Central memory CD8-positive, alpha-beta T cell (primary cell): ENCODE measurements at places on chromosomes 5 and 9.

- H3K4me3 ChIP-seq: no peak overlapping the region
- no peaks in the 10 kb centered on the region for H3K36me3 ChIP-seq
- H3K27me3 ChIP-seq: no peaks in the 10 kb centered on the region
- DNase-seq: no peak
- no peak overlapping the region for H3K27ac ChIP-seq
- H3K4me1 ChIP-seq: no peaks in the 10 kb centered on the region
Measured at GRCh38 chr5:91777671-91778070, 394.6 kb upstream of the ARRDC3 start.

- no peak overlapping the region for H3K4me3 ChIP-seq
- DNase-seq: no peak
- peaks cover 2% of the 10 kb centered on the region for H3K36me3 ChIP-seq
- no peak overlapping the region for H3K27ac ChIP-seq
- no peaks in the 10 kb centered on the region for H3K27me3 ChIP-seq
Measured at GRCh38 chr5:8908055-8908683, 637.7 kb downstream of the SEMA5A start.

DNA sequence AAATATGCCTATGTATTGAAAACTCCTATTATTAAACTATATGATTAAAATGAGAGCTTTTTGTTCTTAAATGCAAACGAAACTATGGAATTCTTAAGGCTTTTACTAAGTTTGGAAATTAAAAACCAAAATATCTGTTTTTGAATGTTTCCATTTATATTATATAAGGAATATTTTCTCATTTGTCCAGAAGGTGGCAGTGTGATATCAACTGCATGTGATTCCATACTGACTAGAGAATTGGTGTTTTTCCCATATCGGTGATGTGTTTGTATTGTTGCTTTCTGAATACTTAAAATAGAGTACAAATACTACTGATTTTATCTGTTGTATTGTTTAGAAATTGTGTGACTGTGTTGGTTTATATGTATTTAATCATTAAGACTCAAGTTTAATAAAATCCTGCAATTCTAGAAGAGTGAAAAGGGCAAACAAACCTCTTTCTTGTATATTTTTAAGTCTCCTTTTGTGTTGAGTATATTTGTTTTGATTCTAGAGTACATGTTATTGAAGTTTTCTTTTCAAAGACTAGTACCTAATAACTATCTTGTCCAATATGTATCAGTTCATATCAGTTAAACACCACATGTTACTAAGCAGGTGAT is 320.8 kb downstream of the CCDC171 start:
- DNase-seq: no peak
- H3K27me3 ChIP-seq: no peaks in the 10 kb centered on the region
- H3K4me1 ChIP-seq: no peaks in the 10 kb centered on the region
- no peak overlapping the region for H3K27ac ChIP-seq

- no peak overlapping the region for H3K4me3 ChIP-seq
- no peak overlapping the region for H3K27ac ChIP-seq
- no peaks in the 10 kb centered on the region for H3K36me3 ChIP-seq
Measured at GRCh38 chr9:2525147-2525546, 96.4 kb upstream of the VLDLR start.

- H3K4me1 ChIP-seq: no peaks in the 10 kb centered on the region
- H3K36me3 ChIP-seq: no peaks in the 10 kb centered on the region
- no peak overlapping the region for H3K27ac ChIP-seq
- no peaks in the 10 kb centered on the region for H3K27me3 ChIP-seq
Measured at GRCh38 chr9:22105005-22105722, 96.1 kb upstream of the CDKN2B start.

DNA sequence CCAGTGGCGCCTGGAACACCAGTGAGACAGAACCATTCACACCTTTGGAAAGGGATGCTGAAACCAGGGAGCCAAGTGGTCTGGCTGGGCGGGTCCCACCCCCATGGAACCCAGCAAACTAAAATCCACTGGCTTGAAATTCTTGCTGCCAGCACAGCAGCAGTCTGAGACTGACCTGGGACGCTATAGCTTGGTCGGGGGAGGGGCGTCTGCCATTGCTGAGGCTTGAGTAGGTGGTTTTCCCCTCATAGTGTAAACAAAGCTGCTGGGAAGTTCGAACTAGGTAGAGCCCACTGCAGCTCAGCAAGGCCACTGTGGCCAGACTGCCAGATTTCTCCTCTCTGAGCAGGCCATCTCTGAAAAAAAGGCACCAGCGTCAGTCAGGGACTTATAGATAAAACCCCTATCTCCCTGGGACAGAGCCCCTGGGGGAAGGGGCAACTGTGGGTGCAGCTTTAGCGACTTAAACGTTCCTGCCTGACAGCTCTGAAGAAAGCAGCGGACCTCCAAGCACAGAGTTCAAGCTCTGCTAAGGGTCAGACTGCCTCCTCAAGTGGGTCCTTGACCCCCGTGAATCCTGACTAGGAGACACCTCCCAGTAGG is 42.0 kb upstream of the FKTN start:
- no peak overlapping the region for H3K4me3 ChIP-seq
- no peak for DNase-seq
- no peaks in the 10 kb centered on the region for H3K4me1 ChIP-seq
- H3K27ac ChIP-seq: no peak overlapping the region
- H3K36me3 ChIP-seq: no peaks in the 10 kb centered on the region

DNA sequence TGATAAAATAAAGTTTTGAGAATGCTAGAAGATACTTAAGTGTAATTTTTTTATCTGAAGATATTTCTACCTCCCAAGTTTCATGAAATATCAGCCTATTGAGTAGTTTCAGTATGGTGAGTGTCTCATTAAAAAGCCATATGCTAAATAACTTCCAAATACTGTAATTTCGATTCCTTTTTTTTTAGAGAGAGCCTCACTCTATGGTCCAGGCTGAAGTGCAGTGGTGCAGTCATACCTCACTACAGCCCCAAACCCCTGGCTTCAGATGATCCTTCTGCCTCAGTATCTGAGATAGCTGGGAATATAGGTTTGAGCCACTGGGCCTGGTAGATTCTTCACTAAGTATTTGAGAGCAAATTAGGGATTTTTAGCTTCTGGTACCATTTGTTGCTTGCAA is 24.5 kb downstream of the CDC42SE2 start:
- peak overlapping the region; percentile 31 for H3K4me3 ChIP-seq
- no peaks in the 10 kb centered on the region for H3K27me3 ChIP-seq
- peak overlapping the region; percentile 97 for H3K27ac ChIP-seq

DNA sequence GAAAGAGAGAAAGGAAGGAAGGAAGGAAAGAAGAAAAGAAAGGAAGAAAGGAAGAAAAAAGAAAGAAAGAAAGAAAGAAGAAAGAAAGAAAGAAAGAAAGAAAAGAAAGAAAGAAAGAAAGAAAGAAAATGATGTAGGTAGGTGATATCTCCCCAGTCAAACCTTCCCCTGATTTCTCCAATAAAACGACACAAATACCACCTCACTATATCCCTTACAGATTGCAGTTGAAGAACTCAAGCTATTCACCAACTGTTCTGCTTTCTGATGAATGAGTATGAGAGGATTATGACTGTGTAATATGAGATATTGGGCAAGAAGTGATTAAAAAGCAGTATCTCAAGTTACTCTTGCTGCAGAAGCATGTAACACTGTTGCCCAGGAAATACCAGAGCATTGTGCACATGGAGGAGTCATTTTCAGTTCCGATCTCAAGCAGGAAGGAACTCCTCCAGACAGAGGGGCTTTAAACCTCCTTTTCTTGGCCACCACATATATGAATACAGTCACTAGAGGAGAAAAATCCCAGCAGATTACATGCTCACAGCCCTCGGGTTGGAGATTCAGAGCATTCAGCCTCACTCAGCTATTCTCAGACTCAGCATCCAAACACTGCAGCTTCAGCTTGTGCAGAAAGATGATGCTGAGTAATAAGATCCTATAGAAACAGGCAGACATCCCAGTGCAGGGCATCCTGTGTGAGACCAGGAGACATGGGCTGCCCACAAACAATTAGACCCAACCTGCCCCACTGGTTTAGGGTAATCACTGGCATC is 61.4 kb downstream of the UGCG start:
- no peak for DNase-seq
- peaks cover 18% of the 10 kb centered on the region for H3K4me1 ChIP-seq
- no peaks in the 10 kb centered on the region for H3K36me3 ChIP-seq
- H3K27me3 ChIP-seq: no peaks in the 10 kb centered on the region
- H3K27ac ChIP-seq: no peak overlapping the region
- peak overlapping the region; percentile 49 for H3K4me3 ChIP-seq

GRCh38 chr5:10985721-10986110 is 224.7 kb upstream of the DAP start:
- H3K36me3 ChIP-seq: no peaks in the 10 kb centered on the region
- peaks cover 18% of the 10 kb centered on the region for H3K27me3 ChIP-seq
- H3K27ac ChIP-seq: no peak overlapping the region
- no peak overlapping the region for H3K4me3 ChIP-seq

- H3K4me3 ChIP-seq: no peak overlapping the region
- no peak for DNase-seq
- no peaks in the 10 kb centered on the region for H3K4me1 ChIP-seq
- peaks cover 43% of the 10 kb centered on the region for H3K27me3 ChIP-seq
Measured at GRCh38 chr9:69946800-69947437, 96.7 kb upstream of the MAMDC2 start.

- H3K27me3 ChIP-seq: no peaks in the 10 kb centered on the region
- no peak overlapping the region for H3K4me3 ChIP-seq
- H3K27ac ChIP-seq: no peak overlapping the region
Measured at GRCh38 chr9:13520069-13520468, 240.6 kb upstream of the MPDZ start.

GRCh38 chr9:12843735-12844134 is 68.9 kb downstream of the LURAP1L start:
- no peak overlapping the region for H3K4me3 ChIP-seq
- H3K27ac ChIP-seq: no peak overlapping the region
- no peak for DNase-seq

GRCh38 chr5:173785400-173785799 is 102.7 kb upstream of the CPEB4 start:
- H3K4me3 ChIP-seq: no peak overlapping the region

DNA sequence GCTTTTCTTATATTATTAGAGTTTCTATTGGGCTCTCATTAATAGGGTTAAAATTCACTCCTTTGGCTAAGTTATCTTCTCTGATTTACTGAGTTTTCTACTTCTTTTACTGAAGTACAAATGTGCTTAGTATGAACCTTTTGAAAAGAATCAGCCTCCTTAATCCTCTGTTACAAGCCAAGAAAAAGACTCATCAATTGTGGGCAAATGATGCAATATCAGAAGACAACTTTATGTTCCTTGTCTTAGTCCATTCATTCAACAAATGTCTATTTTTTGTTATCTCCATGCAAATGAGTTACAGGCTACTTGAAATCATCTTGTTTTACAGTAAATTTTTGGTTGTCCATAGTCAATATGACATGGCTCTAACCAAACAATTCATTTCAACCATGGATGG is 40.3 kb downstream of the SNCAIP start:
- no peak overlapping the region for H3K4me3 ChIP-seq
- H3K36me3 ChIP-seq: no peaks in the 10 kb centered on the region
- no peaks in the 10 kb centered on the region for H3K27me3 ChIP-seq
- H3K4me1 ChIP-seq: no peaks in the 10 kb centered on the region

GRCh38 chr5:57693488-57694305 is 211.1 kb upstream of the ACTBL2 start:
- no peaks in the 10 kb centered on the region for H3K27me3 ChIP-seq
- DNase-seq: no peak
- H3K4me1 ChIP-seq: no peaks in the 10 kb centered on the region
- no peak overlapping the region for H3K4me3 ChIP-seq
- H3K27ac ChIP-seq: no peak overlapping the region
- H3K36me3 ChIP-seq: no peaks in the 10 kb centered on the region

GRCh38 chr5:150553911-150554310 is 46.0 kb downstream of the NDST1 start:
- no peak overlapping the region for H3K27ac ChIP-seq
- no peak for DNase-seq
- H3K27me3 ChIP-seq: no peaks in the 10 kb centered on the region
- H3K4me3 ChIP-seq: no peak overlapping the region
- H3K4me1 ChIP-seq: no peaks in the 10 kb centered on the region
- no peaks in the 10 kb centered on the region for H3K36me3 ChIP-seq

DNA sequence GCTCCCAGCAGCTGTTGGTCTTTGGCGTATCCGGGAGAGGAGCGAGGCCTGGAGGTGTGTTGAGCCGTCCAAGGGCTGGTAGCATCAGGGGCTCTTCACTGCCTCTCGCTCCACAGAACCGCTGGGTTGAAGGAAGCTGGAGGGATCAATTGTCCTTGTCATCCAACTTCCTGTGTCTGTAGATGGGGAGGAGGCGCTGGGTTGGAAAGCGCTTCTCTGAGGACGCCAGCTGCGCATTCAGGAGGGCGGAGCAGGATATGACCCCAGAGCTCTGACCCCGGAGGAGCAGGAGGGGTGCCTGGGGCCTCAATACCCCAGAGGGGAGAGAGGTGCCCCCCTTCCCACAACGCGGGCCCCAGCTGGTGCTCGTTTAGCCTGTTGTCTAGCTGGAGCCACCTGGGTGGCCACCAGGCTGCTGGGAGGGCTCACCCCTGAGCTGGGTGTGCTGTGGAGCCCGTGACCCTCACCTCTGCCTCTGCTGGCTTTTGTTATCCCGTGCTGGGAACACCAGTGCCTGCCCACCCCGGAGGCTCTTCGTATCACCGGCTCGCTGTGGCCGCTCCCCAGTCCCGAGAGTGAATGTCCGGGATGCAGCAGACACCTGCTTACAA is 2.0 kb upstream of the DBH start:
- no peak overlapping the region for H3K4me3 ChIP-seq
- H3K4me1 ChIP-seq: no peaks in the 10 kb centered on the region
- no peak for DNase-seq
- no peaks in the 10 kb centered on the region for H3K36me3 ChIP-seq
- no peak overlapping the region for H3K27ac ChIP-seq

DNA sequence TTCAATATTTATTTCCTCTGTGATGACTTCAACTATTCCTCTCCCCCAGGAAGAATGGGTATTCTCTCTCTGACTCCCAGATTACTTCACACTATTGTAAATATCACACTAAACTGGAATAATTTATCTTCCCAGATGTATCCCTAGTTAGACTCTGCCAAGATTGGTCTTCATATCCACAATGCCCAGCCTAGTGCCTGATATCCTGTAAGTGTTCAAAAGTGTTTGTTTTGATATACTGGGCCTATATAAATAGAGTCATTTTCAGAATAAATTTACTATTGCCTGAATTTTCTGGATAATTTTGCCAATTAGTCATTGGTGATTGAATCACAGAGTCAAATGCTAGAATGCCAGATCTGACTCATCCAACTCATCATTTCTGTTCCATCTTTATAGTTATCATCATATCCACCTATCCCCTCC is 143.7 kb upstream of the TNC start:
- no peaks in the 10 kb centered on the region for H3K4me1 ChIP-seq
- no peak overlapping the region for H3K4me3 ChIP-seq
- peaks cover 34% of the 10 kb centered on the region for H3K27me3 ChIP-seq
- H3K36me3 ChIP-seq: no peaks in the 10 kb centered on the region
